ENCODE measurements at places on chromosomes 2 and 18.
A peak's percentile ranks its signal among the peaks of the same experiment; 100 is the strongest.

DNA sequence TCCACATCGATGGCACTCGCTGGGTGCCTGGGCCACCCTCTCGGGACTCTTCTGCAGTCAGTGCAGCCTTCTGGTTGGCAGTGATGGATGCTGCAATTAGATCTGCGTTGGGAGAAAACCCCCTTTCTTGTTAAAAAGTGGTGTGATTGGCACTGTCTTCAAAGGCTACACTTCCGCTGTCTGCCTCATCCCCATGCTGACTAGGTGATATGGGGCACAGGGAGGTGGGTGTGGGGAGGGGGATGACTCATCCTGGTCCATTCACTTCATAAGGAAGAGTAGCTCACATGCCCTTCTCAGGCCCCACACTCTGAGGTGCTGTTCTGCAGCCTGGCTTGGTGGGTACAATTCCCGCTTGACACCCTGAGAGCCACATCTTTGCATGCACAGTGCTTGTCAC lies 77.4 kb downstream of the THNSL2 start:
- no peak for DNase-seq

GRCh38 chr18:44677933-44678332 lies 2.8 kb upstream of the SETBP1 start:
- no peak for DNase-seq

- DNase-seq: no peak
These were observed 31.9 kb downstream of the CIB4 start for GRCh38 chr2:26609205-26609631.

DNA sequence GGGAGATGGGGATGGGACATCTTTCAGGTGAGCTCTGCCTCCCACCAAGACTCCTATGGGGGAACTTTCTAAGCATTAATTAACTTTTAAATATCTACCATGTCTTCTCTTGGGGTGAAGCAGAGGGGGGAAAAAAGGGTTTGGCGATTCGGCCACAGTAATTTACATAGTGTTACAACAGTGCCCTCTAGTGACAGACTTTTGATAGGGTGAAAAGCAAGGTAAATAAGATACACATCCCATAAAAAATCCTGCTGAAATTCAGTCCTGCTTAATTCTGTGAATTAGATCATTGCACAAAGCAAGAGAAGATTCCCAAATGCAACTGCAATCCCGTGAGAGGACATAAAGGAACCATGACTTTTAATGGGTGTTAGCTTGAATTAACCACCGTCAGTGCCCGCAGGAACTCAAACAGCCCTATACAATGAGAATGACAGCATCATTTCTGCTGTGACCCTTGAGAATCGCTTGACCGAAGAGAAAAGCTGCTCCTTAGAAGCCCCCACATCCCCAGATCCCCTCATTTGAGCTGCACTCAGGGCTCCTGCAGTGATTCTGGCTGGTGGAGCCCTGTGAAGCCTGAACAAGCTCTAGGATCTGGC lies 32.8 kb downstream of the FAM124B start:
- DNase-seq: no peak

DNA sequence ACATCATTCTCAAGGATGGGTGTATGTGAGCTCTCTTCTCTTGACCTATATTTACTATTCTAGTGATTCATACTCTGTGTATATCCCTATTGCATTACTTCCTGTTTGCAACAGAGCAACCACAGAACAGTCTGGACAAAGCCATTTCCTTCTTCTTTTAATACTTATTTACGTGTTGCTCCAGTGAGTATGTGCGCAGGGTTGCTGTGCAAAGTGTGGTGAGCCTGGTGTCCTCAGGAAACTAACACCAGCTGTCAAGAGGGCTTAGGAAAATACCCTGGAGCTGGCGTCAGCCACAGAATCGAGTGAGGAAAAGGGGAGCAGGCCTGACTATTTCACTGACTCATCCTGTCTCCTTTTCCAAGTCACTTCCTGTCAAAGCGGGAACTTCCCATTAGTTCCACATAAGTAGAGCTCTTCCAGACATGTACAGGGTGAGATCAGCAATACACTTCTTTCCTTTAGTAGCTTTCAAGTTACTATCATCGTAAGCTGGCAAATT lies 214.1 kb upstream of the COPS8 start:
- DNase-seq: peak; percentile 91

DNA sequence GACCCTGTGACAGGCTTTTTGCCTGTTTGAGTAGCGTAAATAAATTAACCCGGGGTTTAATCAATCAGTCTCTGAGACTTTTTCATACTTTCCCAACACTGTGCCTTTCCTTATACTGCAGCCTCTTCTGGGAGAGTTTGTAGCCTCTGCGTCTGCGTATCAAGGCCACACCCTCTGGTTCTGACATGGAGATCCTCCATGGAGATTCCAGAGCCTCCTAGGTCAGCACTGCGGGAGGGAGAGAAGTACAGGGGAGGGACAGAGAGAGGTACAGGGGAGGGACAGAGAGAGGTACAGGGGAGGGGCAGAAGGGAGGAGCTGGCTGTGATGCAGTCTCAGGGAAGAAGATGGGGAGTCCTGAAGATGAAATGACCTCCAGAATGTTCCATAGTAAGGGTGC lies 166.0 kb downstream of the ARL4C start:
- no peak for DNase-seq

DNA sequence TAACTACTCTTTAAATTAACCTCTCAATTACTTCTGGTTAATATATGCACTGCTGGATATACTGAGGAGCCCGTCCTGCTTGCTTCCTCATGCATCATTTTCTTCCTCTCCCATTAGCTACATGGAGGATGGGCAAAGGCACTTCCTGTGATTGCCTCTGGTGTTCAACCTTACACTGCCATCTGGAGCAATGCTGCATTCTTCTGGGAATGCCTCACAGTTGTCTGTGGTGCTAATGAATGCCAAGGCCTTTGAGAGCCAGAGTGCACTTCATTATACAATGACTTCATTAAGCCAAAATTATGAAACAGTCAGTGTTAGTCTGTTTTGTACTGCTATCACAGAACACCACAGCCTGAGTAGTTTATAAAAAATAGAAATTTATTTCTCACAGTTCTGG lies 134.8 kb upstream of the DOCK10 start:
- peak; percentile 31 for DNase-seq

Data from AG09319 (cell line).